ENCODE measurements at places on chromosomes 6 and 20. TPM values are rescaled to one million over a fixed set of nuclear protein-coding genes. Genes with fewer than 3 reads are reported as not detected.

Gene MTG2
- polyA plus RNA-seq, result 25.3 TPM

Gene C4A
- polyA plus RNA-seq, result 1.4 TPM

Gene DCDC2
- 9.1 TPM for polyA plus RNA-seq

Gene NFKBIL1
- polyA plus RNA-seq, result 7.6 TPM

Gene C20orf144
- polyA plus RNA-seq, result 0.12 TPM

Gene FAM209B
- 0.46 TPM for polyA plus RNA-seq

Gene NDRG3
- 30.6 TPM for polyA plus RNA-seq

Gene RAET1L
- 0.22 TPM for polyA plus RNA-seq

Gene HMGCLL1
- 0.31 TPM for polyA plus RNA-seq

Gene PNPLA1
- not detected for polyA plus RNA-seq

Gene OLIG3
- polyA plus RNA-seq, result not detected

Gene EMILIN3
- 0.66 TPM for polyA plus RNA-seq

Gene SCRT2
- polyA plus RNA-seq, result not detected

Gene TREML1
- not detected for polyA plus RNA-seq

Gene FKBP1C
- 1.2 TPM for polyA plus RNA-seq

Gene SIRPA
- polyA plus RNA-seq, result 21.6 TPM

Gene TULP1
- polyA plus RNA-seq, result not detected

Gene UST
- polyA plus RNA-seq, result 1.3 TPM

Gene BNIP5
- polyA plus RNA-seq, result not detected

Gene TGM2
- 441 TPM for polyA plus RNA-seq

Gene TMEM217
- polyA plus RNA-seq, result 1.2 TPM

Gene TRAPPC3L
- polyA plus RNA-seq, result not detected

Gene MLN
- polyA plus RNA-seq, result not detected

Gene PRKN
- polyA plus RNA-seq, result 0.07 TPM

Gene TFAP2D
- polyA plus RNA-seq, result not detected

Gene BTNL2
- polyA plus RNA-seq, result not detected

Gene PSORS1C2
- not detected for polyA plus RNA-seq

Gene ERGIC3
- polyA plus RNA-seq, result 239 TPM

Gene MARCKS
- polyA plus RNA-seq, result 26.3 TPM

Gene ADGB
- not detected for polyA plus RNA-seq

Gene ASIP
- not detected for polyA plus RNA-seq

Gene NELFE
- 72.4 TPM for polyA plus RNA-seq

Gene SYCP2L
- polyA plus RNA-seq, result 2.6 TPM

Gene STX11
- polyA plus RNA-seq, result 0.36 TPM

Gene BMP6
- polyA plus RNA-seq, result 8.4 TPM

Gene SPEF1
- polyA plus RNA-seq, result 1.4 TPM

Gene WDR27
- polyA plus RNA-seq, result 18.9 TPM

Gene TRMT6
- polyA plus RNA-seq, result 37.4 TPM

Gene LY6G6F
- polyA plus RNA-seq, result not detected

Gene LST1
- not detected for polyA plus RNA-seq

Gene CLPSL1
- polyA plus RNA-seq, result not detected

Gene PSMB9
- 12.0 TPM for polyA plus RNA-seq

Gene SGK2
- 11.8 TPM for polyA plus RNA-seq

Gene MRAP2
- 0.75 TPM for polyA plus RNA-seq

Gene ARFGEF3
- 0.15 TPM for polyA plus RNA-seq

Gene SEMG1
- not detected for polyA plus RNA-seq

Gene PRL
- not detected for polyA plus RNA-seq

Gene CAP2
- polyA plus RNA-seq, result 30.7 TPM

Gene DZANK1
- 3.3 TPM for polyA plus RNA-seq

Gene FLRT3
- polyA plus RNA-seq, result 3.8 TPM

Gene NMBR
- not detected for polyA plus RNA-seq

Gene NKX2-4
- polyA plus RNA-seq, result not detected

Gene PROCR
- polyA plus RNA-seq, result 132 TPM

Gene CD83
- polyA plus RNA-seq, result 0.83 TPM

Gene TPD52L1
- polyA plus RNA-seq, result 80.0 TPM

Gene DOK5
- polyA plus RNA-seq, result not detected

Gene SMLR1
- 0.03 TPM for polyA plus RNA-seq

Gene TMC2
- polyA plus RNA-seq, result not detected
